ENCODE measurements at places on chromosomes 3 and 15.

GRCh38 chr15:41599061-41599460 is 40.0 kb downstream of the TYRO3 start:
- no peak for DNase-seq

- no peak for DNase-seq
These were observed 81.1 kb downstream of the LRRK1 start for GRCh38 chr15:101000271-101000681.

- no peak for DNase-seq
These were observed 44.3 kb downstream of the MYO5C start for GRCh38 chr15:52251144-52251860.

DNA sequence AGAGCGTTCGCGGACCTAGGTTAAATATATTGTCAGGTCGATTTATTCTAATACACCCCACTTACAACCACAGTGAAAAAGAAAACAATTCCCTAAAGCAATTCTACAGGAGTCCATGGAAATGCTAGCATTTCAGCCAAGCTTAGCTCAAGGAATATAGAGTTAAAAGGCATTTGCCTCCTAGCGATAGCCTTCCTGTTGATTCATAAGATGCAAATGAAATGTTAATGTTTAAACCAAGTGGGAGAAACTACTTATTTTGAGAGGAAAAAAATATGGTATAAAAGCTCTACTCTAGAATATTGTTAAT is 1.7 kb upstream of the ALCAM start:
- no peak for DNase-seq

DNA sequence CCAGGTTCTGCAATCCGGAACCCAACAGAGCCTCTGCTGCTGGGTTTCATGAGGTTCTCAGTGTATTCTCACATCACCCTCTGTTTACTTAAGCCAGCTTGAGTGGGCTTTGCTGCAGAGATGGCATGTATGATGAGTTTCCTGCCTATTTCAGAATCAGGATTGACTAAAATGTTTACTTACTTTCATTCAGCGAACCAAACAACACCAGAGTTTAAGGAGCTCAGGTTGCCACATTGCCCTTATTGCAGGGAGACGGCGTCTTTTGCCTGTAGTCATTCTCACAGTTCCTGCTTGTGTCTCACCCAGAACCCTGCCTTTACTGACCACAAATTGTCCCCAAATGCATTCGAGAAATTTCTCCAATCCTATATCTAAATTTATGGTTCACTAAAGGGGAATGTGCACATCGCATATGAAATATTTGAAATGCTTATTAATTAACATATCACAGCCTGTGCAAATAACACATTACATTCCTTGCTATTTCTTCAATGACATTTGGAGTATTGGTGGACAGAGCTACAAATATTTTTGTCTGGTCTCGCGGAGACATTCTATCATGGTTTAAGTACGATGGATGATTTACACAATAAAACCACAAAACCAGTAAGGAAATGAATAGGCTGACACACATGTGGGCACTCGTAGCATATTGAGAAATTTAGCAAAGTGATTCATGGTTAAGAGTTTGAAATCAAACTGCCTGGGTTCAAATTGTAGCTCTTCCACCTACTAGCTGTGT is 377.2 kb upstream of the CFAP20DC start:
- DNase-seq: no peak

DNA sequence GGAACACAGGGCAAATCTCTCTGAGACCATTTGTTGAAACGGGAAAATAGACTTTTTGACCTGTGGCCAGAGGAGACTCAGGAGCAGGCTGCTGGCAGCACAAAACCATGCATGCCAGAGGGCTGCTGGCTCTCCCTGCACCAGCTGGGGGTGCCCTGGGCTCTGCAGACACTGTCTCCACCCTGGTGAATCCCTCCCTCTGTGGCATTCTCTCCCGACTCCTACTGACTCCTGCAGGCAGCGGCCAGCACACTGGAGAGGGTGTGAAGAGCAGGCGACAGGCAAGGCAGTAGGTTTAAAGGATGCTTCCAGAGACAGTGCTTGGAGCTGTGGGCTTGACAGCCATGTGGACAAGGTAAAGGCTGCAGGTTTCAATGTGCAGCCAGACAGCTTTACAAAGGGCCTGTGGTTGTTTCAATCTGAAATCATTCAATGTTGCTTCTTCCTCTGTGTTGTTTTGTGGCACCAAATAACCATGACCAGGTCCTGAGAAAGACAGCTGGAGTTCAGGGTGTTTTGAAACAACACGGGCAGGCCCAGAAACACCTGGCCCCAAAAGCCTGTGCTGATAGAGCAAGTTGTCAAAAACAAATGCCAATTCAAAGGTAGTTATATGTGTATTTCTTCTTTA is 431.0 kb upstream of the ATP10A start:
- no peak for DNase-seq

- DNase-seq: no peak
These were observed 613.6 kb upstream of the CBLB start for GRCh38 chr3:106482451-106482850.

GRCh38 chr3:72044231-72044855 is 259.4 kb upstream of the PROK2 start:
- DNase-seq: no peak

DNA sequence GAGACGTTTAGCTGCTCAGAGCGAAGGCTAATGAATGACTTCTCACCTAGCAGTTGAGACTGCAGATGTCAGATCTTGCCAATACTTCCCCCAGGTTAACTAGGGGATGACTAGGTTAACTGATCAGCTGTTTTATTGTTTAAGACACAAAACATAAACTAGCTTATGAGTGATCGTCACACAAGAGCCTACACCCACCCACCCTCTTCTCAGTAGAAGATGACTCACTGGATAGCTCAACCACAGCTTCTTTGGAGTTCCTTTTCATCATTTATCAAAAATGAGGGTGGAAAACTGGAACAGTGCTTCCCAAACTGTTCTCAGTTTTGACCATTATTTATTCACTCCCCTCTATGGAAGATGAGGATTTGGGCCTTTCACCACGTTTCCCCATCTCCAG is 25.2 kb downstream of the GASK1A start:
- no peak for DNase-seq

DNA sequence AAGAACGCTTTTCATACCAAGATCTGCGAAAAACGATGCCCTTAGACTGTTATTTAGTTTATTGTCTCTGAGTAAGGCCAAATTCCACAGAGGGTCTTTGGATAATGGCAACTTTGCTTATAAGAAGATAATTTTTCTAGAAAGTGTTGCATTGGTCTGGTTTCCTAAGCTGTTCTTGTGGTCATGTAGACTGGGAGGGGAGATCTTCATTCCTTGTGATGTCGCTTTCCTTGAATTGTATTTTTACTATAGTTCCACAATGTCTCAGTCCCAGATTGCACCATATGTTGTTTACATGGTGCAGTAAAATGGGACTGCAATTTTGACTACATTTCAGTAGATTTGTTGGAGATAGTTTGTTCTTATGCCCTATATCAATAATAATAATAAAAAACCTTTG is 28.8 kb upstream of the ST3GAL6 start:
- DNase-seq: no peak

DNA sequence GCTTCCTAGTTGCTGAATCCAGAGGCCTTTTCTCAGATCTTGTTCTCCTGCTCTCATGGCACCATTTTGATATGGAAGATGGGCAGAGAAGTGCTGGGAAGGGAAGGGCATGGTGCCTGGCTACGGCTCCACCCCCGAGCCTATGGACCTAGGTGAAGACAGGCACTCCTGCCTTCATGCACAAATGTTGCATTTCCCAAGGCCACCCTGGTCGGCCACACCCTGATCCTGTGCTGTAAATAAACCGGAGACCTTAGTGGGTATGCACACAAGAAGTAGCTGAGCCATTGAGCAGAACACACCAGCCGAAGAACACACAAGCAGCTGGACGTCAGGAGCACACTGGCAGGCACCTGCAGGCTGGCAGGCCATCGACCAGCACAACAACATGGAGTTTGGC is 261.6 kb downstream of the SHQ1 start:
- no peak for DNase-seq

DNA sequence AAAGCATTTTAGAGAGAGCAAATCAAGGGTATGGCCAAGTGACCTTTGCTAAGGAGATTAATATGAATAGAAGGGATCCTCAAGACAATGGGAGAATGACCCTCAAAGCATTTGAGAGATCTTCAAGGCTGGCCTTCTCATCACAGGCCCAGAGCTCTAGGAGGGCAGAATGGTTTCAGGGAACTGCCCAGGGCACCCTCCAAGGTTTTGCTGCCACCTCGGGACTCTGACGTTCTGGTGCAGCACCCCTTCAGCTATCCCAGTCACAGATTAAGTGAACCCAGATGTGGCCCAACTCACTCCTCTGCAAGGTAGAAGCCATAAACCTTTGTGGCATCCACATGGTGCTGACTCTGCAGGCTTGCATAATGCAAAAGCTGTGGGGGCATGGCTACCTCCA is 209.3 kb downstream of the TLE3 start:
- no peak for DNase-seq

- DNase-seq: no peak
These were observed 47.4 kb upstream of the OSTN start for GRCh38 chr3:191151653-191152052.

DNA sequence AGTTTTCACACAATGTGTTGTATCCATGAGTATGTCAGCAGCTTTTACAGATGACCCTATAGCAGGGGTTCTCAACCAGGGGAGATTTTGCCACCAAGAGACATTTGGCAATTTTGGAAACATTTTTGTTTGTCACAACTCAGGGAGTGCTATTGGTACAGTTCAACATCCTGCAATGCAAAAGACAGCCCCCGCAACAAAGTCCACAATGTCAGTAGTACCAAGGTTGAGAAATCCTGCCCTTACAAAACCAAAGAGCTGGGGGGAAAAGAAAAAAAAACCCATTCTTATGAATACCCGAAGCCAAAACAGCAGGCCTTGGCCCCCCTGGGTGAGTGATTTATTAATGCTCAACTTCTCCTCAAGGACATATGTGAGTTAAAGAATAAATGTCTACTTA is 99.1 kb downstream of the LARS2 start:
- DNase-seq: no peak

DNA sequence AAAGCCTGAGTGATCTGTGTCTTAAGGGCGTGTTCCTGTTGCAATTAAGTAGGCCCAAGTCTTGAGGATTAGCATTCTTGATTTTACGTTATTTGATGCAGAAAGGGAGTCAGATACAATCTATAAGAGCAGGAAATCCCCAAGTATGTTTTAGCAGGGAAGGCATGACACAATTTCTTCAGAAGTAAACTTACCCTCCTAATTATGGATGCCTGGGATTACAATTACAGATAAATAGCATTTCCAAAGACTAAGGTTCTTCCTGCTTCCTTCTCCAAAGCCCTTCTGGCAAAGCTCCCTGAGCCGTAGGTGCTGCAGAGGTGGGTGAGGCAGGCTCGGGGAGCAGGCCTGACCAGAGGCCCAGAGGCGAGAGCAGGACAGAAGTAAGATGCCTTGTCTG is 34.9 kb upstream of the ST6GAL1 start:
- DNase-seq: no peak

DNA sequence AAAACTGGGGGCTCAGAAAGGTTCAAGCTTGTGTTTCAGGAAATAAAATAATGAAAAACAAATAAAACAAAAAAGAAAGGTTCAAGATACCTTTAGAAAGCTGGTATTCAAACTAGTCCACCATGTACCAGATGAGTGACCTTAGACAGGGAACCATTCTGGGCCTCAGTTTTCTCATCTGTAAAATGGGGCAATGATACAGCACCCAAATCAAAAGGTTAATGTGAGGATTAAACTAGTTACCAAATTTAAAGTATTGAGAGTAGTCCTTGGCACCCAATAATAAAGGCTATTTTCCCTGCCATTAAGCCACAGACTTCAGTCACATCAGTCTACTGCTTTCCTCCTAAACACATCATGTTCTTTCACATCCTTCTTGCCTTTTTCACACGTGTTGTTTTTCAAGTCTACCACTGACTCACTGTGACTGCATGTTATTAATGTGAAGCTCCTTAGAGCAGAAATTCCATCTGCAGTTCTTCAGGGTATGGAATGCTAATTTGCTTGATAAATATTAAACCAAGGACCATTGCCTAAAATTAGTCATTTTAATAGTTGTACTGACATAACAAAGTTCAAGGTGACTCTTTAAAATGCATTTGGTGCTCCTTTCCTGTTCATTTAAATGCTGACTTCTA is 19.9 kb downstream of the TAMM41 start:
- no peak for DNase-seq

GRCh38 chr3:137519602-137520001 is 244.5 kb upstream of the SOX14 start:
- DNase-seq: no peak
